T-helper 1 cell (primary cell): ENCODE measurements at places on chromosomes 2 and 18.
A peak's percentile ranks its signal among the peaks of the same experiment; 100 is the strongest.

GRCh38 chr18:6661692-6662415 lies 67.7 kb upstream of the ARHGAP28 start:
- DNase-seq: no peak

DNA sequence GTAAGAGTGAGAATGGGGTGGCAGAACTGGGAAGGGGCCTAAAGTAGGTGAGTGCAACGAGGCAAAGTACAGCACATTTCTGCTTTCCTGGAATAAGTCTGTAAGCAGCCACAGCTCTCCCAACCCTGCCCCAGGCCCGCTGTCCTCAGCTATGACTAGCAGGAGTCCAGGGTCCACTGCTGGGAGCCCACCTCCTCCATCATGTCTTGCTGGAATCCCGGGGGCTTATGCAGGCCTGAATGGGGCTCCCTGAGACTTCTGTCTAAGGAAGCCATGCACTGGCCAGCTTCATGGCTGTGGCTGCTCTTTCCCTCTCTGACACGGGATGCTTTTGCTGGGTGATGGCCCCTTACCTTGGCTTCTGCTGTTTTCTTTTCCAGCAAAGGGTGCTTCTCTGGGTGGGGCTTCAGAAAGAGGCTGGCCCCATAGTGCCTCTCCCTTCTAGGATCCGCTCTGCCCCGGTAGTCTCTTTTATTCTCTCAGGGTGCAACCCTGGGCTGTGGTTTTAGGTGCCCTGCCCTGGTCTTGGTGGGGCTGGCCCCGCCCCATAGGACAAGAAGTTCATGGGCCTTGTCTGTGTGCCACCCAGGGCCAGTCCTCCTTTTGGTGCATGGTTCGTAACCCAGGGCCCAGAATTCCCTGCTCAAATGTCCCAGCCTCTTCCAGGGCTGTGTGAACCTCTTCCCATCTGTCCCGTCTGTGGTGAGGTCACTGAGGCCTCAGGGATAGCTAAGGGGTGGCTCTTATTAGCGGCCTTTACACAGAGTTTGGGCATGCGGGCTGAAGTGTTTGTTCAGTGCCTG lies 33.8 kb upstream of the POLE4 start:
- DNase-seq: no peak

- no peak for DNase-seq
Measured at GRCh38 chr18:41532344-41533086, 422.5 kb upstream of the PIK3C3 start.

DNA sequence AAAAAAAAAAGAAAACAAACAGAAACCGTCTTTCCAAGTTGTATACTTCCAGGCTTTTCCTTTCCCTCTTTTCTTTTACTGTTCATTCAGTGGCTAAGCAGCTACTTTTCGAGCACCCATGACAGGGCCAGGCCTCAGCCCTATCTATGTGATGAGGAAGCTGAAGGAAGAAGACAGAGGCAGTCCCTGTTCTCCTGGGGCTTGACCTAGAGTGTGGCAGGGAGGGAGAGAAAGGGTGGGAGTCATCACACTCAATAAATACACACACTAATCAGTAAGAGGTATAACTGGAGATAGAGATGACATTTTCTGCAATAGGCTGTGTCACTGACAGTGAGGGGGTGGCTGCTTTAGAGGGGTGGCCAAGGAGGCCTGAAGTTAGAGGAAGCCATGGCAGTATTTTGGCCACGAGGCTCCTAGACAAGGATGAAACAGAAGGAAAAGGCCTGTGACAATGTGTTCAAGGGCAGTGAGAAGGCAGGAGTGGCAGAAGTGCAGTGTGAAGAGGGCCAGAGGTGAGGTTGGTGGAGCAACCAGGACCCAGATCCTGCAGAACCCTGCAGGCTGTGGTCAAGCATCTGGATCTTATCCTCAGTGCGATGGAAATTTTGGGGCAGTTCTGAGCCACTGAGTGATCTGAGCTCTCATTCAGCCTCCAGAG lies 131.8 kb upstream of the TTC39C start:
- DNase-seq: no peak

DNA sequence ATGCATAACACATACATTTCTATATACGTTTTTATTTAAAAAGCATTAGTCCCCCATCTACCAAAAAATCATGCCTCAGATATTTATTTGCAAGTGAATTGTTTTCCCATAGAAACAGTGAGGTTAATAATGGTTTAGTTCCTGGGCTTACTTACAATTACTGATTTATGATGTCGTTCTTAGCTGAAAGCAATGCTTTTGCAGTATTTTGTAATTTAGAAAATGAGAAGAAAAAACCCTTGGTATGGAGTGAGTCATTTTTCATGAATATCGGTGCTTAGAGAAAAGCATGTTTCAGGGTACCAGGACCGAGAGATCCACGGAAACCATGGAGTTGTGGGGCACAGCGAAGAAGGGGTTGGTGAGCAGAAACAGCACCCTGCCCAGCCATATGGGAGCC lies 12.0 kb upstream of the CDK15 start:
- no peak for DNase-seq

- DNase-seq: no peak
Measured at GRCh38 chr2:128053331-128053730, 25.5 kb upstream of the SAP130 start.

DNA sequence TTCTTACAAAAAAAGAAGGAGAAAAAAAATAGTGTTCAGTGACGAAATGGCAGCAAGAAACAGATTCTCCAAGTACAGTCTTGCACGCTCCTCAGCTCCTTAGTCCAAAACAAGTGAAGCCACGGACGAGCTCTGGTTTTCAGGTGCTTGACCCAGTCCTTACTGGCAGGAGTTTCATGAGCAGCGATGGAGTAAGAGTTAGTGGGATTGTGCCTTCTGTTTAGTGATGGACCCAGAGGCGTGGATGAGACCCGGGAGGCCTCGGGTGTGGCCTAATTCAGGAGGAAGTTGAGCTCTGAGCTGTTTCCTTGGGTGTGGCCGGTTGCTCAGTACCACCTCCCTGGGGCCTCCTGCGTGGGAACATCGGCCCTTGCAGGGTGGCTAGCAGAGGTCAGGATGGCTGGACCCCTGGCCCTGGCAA lies 52.0 kb downstream of the KIF5C start:
- no peak for DNase-seq

GRCh38 chr18:26293982-26294381 lies 67.7 kb downstream of the TAF4B start:
- DNase-seq: no peak

- peak; percentile 39 for DNase-seq
Measured at GRCh38 chr2:20350041-20350712, 467 bp downstream of the PUM2 start.

DNA sequence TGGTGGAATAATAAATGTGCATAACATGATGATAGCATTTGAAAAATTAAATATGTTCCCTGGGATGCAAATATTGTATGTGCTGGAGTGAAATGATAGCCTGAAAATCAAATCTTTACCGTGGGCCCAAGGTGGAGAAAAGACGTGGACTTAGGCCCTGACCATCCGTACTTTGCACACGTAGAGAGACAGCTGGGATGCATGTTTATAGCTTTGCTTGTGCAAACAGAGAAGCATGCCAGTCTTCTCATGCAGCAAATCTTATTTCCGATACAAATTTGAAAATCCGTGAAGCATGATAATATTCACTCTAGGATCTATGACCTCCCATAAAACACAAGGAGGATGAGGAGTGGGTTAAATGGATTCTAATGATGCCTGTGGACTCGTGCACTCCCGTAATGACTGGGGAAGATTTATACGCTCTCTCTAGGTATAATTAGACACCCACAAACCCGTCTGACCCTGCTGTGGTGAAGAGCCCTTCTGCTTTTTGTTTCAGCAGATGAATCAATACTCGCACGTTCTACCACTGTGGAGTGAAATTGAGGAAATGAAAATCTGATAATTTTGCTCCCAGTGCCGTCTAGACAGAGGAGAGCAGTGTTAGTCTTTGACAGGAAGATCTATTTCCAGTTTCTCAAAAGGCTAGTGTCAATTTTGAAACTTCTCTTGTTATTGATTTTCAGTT lies 810.3 kb upstream of the SALL3 start:
- no peak for DNase-seq

DNA sequence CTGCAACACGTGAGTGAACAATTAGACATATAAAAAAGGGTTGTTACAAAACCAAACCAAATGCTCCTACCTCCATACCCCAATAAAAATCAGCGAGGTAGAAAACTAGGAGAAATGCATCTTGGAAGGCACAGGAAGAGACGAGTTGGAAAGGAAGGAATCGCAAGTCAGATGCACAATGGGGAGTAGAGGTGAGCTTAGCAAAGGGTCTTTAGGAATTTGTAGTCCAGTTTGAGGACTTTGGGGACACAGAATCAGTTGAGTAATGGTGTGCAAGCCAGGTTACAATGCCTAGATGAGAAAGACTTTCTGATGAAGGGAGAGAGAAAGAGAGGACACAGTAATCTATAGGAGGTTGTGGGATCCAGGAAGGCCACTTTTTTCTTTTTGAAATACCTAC lies 35.7 kb downstream of the XRCC5 start:
- DNase-seq: no peak

DNA sequence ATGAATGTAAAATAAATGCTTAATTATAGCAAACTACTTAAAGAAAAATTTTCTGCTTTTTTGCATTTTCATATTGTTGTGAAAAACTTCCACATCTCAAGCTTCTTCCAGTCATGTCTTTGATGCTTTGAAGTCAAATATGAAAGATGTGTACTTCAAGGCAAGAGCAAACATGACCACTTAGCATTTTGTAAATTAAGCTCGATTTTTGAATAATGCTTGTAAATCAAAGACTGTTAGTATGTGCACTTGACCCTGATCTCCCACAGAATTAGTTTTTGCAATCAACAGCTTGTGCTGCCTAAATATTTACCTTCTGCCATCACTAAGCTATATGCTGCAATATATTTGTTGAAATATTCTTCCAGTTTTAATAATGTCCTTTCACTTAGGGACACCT lies 486.1 kb upstream of the ID2 start:
- no peak for DNase-seq

- no peak for DNase-seq
Measured at GRCh38 chr2:109256111-109256510, 127.1 kb downstream of the SH3RF3 start.

DNA sequence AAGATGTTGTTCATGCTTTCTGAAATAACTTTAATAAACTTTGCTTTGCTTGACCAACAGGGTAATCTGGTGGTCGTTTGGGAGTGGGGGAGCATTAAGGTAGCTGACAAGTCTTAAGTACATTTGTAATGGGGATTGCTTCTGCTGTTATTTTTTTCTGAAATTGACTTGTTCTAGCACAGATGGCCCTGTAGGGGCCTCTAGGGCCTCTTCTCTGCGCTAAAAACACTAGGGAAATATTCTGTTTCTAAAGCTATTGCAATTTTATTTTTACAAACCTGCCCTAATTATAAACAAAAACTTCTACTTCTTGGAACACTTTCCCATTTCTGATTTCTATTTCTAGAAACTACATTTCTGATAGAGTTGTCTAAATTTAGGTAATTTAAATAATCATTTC lies 191.3 kb upstream of the KCNJ3 start:
- DNase-seq: no peak

DNA sequence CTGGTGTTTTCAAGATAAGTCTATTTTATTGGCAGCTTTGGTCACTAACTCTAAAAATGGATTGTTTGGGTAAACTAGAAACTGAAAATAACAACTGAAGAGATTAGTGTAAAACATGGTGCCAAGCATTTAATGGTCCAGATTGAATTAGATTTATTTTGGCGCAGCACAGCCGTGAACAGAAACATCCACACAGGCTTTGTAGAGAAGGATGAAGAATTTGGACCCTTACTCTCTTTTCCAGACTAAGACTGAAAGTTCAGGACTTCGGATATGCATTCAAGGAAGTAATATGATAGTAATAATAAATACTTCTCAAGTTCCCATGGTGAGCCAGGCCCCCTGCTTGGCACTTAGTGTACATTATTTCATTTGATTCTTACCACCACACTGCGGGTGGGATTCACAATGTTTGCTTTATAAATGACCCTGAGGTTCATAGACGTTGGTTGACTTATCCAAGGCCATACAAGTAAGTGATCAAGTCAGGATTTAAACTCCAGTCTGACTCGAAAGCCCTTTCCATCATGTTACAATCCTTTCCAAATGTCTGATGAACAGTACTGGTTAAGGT lies 54.2 kb upstream of the ITGB6 start:
- DNase-seq: no peak

- no peak for DNase-seq
Measured at GRCh38 chr2:8440029-8440778, 241.7 kb upstream of the ID2 start.

GRCh38 chr18:148841-149240 lies 9.5 kb upstream of the USP14 start:
- no peak for DNase-seq

GRCh38 chr2:109213646-109214433 lies 84.8 kb downstream of the SH3RF3 start:
- peak; percentile 51 for DNase-seq

DNA sequence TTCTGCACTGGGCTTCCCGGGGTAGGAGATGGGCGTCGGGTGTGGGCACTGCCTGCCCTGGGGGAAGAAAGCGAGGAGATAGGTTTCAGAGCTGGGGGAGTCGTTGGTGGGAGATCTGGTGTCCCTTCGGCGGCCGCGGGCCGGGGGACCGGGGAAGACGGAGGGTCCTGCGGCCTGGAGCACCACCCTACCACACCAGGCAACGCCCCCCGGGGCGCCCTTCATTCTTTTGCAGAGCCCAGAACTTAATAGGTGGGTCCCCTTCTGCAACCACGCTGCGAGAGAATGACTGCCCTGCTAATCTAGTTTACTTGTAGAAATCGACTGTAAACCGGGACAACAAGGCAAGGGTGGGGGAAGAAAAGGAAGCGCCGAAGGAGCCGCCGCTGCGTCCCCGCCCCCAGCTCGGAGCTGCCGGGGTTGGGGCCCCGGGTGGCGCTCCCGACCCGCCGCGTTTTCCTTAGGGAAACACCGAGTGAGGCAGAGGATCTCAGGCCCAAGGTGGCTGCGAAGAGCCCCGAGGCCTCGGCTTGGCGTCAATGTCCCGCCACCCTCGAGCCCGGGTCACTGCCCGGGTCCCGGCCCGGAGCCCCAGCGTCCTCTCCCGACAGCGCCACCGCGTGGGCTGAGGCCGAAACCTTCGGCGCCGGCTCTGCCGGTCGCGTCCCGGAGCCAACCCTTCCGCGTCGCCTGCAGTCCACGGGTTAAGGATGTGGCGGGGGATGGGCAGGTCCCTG lies 5.4 kb upstream of the SATB2 start:
- DNase-seq: no peak

DNA sequence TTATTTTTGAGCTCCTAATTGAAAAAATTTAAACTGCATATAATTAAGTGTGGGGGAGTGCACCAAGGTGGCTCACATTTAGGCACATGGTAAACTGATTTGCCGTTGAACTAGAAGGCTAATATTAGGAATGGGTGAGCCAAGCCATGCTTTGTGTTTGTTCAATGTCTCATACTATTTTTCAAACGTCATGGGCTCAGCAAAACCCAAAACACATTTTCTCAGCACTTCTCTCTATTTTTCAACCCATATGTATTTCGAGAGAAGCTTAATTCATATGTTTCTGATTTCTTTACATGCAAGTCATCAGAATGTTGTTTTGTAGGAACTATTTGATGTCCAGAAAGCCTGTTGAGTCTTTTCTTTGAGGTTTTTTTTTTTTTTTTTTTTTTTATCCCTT lies 291.2 kb downstream of the TCF4 start:
- no peak for DNase-seq
